Stimulated activated CD8-positive, alpha-beta memory T cell treated with anti-CD3 and anti-CD28 coated beads, Interleukin-7, amount 100 ng/mL, for 1 hour (primary cell): ENCODE measurements at places on chromosomes 7 and 10.

DNA sequence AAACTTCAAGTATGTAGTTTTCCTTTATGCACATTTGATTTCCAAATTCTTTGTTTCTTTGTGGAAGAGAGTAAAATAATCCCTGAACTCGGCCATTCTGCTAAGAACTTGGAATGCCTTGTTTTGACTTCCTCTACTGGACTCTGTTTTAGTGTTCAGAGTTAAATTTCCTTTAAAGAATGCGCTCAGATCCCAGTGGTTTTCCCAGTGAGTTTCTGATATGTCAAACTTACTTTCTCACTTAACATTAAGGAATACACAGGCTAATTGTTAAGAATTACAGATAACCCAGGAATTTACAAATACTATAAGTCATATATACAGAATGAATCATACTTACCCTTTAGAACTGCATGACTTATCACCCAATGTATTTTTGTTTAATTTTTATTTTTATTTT, 1067.6 kb upstream of the CELF2 start:
- no peak for DNase-seq

DNA sequence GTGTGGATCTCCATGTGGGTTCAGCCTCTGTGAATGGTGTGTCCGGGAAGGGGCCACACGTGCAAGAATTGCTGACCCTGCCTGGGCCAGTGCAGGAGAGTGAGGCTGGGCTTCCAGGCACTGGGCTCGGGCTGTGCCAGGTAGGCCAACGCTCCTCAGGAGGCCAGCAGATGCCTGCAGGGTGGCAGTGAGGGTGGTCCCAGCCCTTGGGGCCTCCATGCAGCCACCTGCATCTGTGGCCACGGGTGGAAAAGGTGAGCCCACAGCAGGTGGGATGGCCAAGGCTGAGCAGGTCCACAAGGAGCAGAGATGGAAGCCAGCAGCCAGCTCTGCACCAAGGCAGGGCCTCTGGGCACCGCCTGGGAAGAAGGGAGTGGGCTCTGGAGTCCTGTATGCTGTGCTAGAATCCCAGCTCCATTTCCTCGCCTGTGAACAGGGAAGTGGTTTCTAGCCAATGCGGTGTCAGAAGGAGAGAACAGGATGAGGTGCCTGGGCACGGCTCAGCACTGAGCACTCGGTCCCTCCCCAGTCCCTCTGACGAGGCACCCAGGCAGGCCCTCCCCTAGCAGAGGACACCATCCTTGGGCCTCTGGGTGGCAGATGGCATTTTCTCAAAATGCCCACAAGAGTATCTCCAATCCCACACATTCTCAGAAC, 31.1 kb upstream of the RET start:
- no peak for DNase-seq

DNA sequence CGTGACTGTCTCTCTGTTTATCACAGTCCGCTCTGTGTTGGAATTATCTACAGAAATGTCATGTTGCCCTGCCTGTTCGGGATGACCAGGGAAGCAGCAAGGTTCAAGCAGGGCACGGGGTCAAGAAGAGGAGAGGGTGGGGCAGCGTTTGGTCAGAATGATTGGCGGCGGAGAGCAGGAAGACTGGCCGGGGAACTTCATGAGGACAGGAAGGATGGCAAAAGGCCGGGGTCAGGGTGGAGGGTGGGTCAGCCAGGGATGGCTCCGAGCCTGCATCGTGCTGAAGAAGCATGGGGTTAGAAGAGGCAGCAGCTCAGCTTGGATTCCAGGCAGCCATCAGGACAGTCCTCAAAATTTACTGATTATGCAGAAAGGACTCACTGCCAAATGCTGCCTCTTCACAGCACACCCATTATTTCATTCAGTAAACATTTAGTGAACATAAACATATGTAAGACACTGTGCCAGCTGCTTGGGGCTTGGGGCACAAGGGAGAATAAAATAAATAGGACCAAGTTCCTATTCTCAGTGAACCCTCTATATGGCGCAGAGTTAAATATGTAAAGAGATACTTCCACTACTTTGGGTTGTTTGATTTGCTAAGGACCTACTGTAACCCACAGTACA, 42.8 kb downstream of the WNT2 start:
- no peak for DNase-seq

DNA sequence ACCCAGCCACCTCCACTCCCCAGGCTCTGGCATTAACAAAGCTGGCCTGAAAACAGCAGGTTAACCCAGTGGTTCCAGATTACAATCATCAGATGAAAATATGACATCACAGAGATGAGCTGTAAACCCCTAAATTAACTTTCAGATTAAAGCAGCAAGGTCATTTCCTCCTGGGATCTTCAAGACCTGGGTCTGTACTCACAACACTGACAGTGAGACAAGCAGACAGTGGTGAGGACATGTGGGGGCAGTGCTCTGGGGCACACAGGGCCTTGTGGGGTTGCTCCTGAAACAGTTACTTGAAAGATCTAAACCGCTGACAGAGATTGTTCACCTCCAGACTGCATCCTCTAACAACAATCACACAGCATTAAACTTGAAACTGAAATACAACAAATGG, 134.1 kb downstream of the ZNF438 start:
- no peak for DNase-seq

DNA sequence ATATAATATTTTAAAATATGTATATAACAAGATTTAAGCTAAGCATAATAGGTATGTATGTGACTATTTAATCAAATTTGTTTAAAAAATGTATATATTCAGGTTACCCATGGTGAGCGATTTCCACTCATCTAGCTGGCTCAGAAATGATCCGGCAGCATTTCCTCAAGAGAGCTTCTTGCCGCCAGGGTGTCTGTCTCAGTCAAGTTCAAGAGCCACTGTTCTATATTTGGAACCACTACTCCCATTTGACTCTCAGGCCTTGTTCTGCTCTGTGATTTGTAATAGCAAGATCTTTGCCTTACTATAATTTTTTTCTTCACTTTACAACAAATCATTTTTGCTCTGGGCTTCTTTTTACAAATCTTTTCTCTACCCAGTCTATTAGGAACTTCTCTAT, 48.7 kb upstream of the CNTNAP2 start:
- DNase-seq, result no peak

DNA sequence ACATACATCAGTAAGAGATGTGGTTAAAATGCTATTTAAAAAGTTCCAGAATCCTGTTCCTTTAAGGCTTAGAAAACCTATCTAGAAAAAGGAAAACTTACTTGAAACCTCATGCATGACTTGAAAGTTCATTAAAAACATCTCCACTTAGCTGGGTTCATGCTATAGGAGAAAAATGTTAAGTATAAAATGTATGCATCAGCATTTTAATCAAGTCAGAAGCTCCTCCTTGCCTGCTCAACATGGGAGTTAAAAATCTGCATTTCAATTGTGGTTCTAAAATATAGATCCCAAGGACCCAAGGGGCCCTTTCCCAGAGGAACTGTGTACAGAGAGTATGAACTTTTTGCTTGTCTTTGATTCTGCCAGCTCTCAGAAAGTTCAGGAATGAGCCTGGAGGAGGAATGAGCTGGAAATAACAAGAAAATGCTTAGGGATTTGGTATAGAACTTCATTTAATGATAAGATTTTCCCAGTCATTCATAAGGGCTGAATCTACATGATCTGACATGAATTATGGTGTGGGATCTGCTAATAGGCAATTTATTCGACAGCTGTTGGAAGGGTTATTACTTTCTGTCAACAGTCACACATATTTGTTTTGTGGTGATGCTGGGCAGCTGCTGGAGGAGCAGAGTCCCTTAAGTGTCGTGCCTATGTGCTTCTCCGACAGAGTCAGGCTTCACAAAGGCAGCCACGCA, 85.6 kb upstream of the MTPN start:
- no peak for DNase-seq

- DNase-seq, result no peak
Measured at GRCh38 chr7:66297579-66297978, 92.4 kb downstream of the TPST1 start.
